ENCODE measurements at places on chromosomes 5 and 9.

- no peak for DNase-seq
Observed at GRCh38 chr5:105789246-105789645, 1881.5 kb downstream of the EFNA5 start.

DNA sequence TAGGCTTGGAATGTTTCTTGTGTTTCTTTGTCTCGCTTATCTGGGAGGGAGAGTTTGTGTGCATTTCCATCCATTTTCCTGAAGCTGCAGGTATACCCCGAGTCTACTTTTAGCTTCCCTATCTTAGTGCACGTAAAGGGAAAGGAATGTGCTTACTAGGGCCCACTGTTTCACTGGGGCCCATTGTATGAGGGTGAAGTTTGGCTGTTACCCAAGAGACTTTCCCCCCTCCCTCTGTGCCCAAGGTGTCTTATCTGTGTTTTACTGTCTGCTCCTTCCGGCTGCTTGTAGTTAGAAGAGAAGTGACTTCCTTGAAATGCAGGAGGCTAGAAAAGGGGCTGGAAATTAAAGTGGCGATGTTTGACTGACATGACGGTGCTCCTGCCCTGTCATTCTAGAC is 12.1 kb upstream of the BTNL3 start:
- DNase-seq = no peak

- no peak for DNase-seq
Observed at GRCh38 chr9:137319739-137320551, 17.9 kb upstream of the NRARP start.

DNA sequence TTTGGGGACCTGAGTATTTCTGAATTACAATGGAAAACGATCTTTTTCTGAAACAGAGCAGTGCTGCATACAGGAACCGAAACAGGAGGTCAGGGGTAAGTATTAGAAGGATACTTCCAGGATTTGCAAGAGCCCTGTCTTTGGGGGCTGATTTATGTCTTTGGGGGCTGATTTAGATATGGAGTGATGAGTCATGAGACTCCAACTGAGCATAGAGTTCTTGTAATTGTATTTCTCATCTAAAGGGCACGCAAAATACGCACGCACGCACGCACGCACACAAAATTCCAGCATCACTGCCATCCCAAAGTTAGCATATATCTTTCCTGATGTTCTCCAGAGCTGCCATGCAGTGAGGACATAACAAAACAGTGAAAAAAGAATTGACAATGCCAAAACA is 414.8 kb upstream of the CCNH start:
- DNase-seq = no peak

DNA sequence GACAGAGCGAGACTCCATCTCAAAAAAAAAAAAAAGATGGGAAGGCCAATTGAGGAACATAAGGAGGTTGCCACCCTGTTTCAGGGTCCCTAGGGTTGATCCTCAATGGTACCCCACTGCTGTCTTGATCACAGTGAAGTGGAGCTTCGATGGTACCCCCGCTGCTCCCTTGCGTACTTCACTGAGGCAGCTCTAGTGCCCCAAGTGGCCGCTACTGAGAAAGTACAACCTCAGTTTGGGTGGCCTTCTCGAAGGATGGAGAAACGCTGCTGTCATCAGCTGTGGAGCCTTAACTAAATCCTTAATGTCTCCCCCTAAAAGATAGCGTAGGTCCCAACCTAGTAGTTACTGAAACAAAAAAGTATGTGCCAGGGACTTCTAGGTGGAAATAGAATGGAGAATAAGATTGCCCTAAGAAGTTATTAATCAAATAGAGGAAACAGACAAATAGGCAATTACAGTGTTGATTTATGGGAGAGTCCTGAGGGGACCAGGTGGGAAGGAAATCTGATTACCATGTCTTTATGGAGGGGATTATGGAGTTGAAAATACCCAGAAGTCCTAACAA is 6.3 kb downstream of the TESK1 start:
- DNase-seq = peak; percentile 47

DNA sequence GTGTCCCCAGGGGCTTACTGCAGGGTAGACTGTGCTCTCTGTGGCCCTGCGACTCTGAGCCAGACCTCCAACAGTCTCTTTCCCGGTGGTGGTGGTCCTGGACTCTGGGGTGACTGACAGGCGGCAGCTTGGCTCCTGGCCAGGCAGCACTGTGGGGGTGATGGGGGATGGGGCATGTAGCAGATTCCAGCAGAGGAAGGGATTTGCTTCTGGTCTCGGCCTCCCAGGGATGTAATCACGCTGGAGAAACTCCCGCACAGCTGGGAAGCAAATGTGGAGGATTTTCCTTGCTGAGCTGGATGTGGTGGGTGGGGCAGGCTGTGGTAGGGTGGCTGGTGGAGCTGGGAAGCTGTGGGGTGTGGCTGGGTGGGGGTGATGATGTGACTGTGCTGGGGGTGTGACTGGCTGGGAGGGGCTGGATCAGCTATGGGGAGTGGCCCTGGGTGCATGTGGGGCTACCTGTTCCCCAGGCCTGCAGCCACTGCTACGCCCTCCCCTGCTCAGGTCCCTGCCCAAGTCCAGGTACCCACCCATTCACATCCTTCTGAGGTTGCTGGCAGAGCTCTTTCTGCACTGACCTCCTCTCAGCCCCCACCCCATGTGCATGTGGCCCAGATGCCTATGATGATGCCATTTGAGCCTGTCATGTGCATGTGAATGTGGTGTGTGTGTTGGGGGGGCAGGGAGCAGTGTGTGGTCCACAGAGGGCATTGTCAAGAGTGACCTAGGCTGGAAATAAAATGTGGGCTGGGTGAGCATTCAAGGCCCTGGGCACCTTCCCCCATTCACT is 3.8 kb downstream of the NDST1 start:
- no peak for DNase-seq

GRCh38 chr9:1267141-1267570 is 217.0 kb downstream of the DMRT2 start:
- no peak for DNase-seq

DNA sequence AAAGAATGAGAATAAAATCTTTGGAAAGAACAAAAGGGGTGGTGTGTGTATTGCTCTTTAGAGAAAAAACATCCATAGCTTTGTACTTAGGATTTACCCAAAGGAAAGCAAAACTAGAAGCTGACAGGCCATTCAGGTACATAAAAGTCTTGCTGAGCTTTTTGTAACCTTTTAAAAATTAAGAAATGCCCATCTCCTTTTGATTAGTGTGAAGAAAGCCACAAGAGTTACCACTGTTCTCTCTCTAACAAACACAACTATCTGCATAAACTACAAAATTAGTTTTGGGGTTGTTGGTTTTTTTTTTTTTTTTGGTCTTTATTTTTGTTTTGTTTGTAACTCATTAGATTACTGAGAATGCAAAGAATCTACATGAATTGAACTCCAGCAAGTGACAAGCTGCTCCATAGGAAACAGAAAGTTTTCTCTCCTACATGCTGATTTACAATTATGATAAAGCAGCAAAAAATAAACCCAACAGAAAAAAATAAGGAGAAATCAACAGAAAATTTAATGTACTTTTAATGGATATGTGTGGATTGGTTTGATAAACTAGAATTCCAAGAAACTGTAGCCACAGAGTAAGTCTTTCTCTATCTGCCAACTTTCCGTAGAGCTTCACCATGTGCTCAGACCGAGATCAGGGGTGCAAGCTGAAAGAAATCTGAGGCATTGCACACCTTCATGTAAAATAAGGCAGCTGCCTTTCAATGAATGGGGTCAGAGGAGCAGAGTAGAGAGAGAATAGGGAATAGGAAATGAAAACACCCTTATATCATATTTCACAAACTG is 12.3 kb downstream of the BAAT start:
- no peak for DNase-seq

GRCh38 chr9:99732715-99733114 is 89.0 kb upstream of the NR4A3 start:
- DNase-seq = no peak

DNA sequence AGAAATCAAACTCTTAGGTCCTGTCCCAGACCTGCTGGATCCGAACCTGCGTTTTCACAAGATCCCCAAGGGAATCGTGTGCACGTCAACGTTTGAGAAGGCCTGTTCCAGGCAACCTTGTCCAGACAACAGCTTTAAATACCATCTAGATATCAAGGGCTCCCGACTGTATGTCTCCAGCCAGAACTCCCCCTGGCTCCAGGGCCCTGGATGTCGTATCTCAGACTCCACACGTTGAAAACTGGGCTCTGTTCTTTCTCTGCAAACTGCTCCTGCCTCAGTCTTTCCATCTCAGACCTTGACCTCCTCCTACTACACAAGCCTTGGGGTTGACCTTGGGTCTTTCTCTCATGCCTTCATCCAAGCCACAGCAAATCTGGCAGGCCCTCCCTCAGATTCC is 5.8 kb upstream of the ENG start:
- DNase-seq = no peak

- DNase-seq = no peak
Observed at GRCh38 chr9:79800578-79800977, 228.8 kb downstream of the TLE4 start.

DNA sequence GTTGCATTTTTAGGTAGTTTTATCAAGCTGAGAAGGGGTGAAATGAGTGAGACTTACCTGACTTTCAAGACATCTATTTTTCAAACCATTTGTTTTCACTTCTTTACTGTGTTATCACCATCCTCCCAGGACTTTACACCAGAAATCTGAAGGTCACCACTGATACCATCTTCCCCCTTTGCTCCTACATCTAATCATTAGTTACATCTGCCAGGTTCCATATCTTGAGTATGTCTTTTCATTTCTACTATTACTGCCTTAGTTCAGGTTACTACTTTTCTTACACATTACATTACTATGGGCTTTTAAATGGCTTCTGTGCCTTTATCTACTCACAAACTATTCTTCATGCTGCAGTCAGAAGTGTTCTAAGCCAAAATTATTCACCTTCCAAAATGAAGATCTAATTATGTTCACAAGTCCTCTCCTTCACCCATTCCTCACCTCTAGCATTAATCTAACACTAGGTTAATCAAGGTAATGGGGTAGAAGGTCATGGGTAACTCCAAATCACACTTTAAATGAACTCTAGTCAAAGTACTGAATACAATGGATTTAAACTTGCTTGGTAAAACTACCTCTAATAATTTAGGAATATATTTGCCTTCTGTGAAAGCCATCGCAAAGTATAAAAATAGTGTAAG is 2.1 kb upstream of the HSDL2 start:
- no peak for DNase-seq

- no peak for DNase-seq
Observed at GRCh38 chr9:36035006-36035405, 1.7 kb upstream of the RECK start.

DNA sequence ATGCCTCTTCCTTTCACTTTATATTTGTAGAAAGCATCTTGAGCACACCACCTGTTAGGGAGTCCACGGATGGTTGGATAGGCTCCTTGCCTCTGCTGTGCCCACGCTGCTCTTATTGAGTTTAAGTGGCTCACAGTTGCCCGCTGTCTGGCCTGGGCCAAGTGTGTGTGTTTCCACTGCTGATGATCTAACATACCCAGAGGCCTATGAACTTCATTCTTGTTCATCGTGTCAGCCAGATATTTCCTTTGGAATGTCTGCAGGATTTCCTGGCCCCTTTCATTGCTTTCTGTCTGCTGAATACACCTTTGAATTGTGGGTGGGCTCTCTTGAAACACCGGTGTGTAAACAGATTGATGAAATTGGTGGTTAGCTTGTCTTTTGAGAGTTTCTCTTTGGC is 46.6 kb downstream of the MVB12B start:
- DNase-seq = no peak

DNA sequence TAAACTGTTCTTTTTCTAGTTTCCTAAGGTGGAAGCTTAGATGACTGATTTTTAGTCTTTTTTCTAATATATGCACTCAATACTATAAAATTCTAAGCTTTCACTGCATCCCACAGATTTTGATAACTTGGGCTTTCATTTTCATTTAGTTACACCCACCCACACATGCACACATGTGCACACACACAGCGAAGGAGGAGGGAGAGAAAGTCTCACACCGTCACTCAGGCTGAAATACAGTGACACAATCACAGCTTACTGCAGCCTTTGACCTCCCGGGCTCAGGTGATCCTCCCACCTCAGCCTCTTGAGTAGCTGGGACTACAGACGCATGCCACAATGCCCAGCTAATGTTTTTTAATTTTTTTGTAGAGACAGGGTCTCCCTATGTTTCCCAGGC is 96.5 kb downstream of the SMIM23 start:
- DNase-seq = no peak

DNA sequence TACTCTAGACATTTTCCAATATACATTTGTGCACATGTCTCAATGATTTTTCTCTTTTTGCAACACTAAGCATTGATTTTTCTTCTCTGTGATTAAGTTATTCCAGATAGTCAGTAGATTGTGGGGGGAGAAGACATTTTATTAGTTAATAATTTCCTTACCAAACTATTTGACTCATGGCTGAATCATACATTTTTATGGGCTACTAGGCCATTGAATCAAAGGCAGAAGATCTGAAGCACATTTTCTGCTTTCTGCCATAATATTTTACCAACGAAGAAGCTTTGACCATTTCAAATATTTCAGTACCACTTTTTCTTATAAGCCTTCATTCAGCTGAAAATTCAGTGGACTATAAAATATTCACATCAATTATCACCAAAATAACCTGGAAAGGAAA is 175.6 kb downstream of the IRX2 start:
- DNase-seq = no peak

- DNase-seq = no peak
Observed at GRCh38 chr5:75335952-75336614, 937 bp upstream of the HMGCR start.

DNA sequence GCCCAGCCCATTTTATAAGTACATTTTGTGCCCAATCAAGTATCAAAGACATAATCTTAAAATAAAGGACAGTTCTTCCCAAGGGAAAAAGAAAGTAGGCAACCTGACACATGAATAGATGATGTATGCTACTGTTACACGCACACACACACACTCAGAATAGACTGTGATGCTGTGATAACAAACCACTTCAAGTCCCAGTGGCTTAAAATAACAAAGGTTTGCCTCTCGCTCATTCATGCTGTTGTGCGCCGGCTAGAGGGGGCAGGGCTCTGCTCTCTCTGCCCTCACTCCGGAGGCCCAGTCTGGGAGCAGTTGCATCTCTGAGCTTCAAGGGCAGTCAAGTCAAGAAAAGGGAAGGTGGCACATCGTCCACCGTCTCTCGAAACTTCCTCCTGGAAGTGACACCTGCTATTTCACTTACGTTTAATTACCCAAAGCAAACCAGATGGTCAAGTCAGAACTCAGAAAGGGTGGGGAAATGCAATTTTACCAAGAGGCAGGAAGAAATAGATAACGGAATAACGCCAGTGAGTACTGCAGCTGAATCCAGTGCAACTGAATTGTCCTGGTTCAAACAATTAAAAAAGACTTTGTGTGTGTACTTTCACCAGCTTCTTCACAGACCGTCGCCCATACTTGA is 43.3 kb downstream of the ANKRD33B start:
- DNase-seq = no peak

GRCh38 chr5:153775923-153776322 is 262.8 kb downstream of the FAM114A2 start:
- no peak for DNase-seq

Measured in T-helper 1 cell (primary cell).